ENCODE measurements at places on chromosomes 4 and X. TPM values are rescaled to one million over a fixed set of nuclear protein-coding genes. Genes with fewer than 3 reads are reported as not detected.

FGG gene
- total RNA-seq = not detected

ATP10D gene
- 35.3 TPM for total RNA-seq

GRCh38 chrX:94107981-94108380, 434.0 kb downstream of the FAM133A start:
- DNase-seq = no peak

- DNase-seq = no peak
These were observed 51.4 kb upstream of the EMCN start for GRCh38 chr4:100569196-100569595.

GRCh38 chr4:95728145-95728544, 111.7 kb upstream of the PDHA2 start:
- no peak for DNase-seq

GRCh38 chr4:176549161-176549865, 229.5 kb downstream of the SPCS3 start:
- peak; percentile 36 for DNase-seq

Measured in thyroid gland (tissue), 4 donors.